ENCODE measurements at places on chromosomes 5 and 9.

DNA sequence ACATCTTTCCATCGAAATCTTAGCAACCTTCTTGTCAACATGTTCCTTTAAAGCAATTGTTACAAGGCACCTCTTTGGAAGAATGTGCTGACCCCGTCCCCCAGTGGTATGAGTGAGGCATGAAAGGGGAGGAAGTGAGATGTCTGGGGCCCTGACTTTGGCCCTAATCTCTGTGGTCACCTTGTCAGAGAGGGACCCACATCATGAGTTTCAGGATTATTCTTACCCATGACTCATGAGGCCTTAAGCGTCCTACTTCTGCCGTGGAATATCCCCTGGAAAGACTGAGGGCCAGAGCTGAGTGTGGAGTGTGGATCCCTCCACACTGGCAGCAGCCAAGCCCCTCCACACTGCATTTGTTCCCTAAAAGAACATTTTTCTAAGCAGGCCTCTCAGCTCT is 81.2 kb downstream of the FSTL4 start:
- no peak for DNase-seq

GRCh38 chr5:59222687-59223511 is 640.0 kb downstream of the RAB3C start:
- DNase-seq: no peak

DNA sequence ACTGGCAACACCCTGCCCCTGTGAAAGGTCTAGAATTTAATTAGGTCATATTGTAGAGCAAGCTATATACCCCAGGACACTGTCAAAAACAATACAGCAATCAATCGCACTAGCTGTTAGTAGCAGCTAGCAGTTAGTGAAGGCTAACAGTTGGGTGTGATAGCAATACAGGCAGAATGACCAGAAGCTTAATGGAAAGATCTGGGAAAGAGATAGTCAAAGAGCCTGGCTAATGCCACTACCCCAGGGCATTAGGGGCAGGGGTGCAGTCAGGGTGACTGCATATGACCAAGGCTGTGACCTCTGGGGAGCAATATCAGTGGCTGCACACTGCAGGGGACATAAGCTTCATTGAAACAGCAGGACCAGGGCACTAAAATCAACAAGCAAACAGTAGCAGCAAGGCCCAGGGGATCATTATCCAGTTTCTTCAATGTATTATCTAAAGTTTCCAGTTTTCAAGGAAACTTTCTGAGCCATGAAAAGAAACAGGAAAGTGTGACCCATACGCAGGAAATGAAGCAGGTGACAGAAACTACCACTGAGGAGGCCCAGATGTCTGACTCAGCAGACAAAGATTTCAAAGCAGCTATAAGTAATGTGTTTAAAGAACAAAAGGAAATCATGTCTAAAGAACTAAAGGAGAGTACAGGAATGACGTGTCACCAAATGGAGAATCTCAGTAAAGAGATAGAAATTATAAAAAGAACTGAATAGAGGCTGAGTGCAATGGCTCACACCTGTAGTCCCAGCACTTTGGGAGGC is 82.4 kb downstream of the ZNF354C start:
- no peak for DNase-seq

- no peak for DNase-seq
Measured at GRCh38 chr9:135840107-135840506, 67.2 kb downstream of the CAMSAP1 start.

- DNase-seq: no peak
Measured at GRCh38 chr5:56388229-56388985, 155.3 kb upstream of the ANKRD55 start.

Measured in activated CD4-positive, alpha-beta T cell treated with anti-CD3 and anti-CD28 coated beads, Interleukin-2, amount 50 U/mL, for 1 hour (primary cell).